ENCODE measurements at places on chromosomes 3 and 15.

- DNase-seq = no peak
Measured at GRCh38 chr3:135163701-135164100, 368.6 kb downstream of the EPHB1 start.

DNA sequence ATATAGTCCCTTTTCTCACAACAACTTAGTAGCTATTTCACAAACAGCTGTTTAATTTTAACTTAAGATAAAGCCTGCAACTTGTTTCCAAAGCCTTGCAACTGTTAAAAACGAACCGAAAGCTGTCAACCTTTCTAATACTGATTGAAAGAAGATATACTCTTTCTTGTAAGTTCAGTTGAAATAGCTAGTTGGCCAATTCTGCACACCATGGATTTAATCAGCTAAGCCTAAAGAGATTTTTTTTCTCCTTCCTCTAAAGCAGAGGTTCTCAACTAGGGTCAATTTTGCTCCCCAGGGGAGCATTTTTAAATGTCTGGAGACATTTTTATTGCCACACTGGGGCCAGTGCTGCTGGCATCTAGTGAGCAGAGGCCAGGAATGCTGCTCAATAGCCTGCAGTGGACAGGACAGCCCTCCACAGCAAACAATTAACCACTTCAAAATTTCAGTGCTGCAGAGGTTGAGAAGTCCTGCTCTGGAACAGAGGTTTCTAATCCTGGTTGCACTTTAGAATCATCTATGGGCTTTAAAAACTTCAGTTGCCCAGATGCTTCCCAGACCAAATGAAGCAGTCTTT is 26.2 kb downstream of the MINDY4B start:
- DNase-seq = no peak

GRCh38 chr15:75136118-75136517 is 65.6 kb upstream of the C15orf39 start:
- DNase-seq = no peak

DNA sequence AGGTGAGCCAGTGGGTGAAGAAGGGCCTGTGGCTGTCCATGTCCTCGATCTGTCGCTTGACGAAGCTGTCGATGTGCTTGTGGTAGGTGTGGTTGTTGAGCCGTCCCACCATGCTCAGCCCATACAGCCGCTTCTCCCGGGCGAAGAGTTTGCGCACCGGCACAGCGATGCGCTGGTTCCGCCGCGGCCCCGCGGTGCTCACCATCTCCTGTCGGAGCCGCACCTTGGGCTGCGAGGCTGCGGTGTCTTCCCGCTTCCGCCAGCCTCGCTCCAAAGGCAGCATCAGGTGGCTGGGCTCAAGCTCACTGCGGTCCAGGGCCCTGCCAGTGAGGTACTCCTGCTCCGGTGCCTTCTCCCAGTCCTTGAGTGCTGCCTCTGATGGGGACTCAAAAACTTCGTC is 34.0 kb upstream of the GRIP2 start:
- no peak for DNase-seq

DNA sequence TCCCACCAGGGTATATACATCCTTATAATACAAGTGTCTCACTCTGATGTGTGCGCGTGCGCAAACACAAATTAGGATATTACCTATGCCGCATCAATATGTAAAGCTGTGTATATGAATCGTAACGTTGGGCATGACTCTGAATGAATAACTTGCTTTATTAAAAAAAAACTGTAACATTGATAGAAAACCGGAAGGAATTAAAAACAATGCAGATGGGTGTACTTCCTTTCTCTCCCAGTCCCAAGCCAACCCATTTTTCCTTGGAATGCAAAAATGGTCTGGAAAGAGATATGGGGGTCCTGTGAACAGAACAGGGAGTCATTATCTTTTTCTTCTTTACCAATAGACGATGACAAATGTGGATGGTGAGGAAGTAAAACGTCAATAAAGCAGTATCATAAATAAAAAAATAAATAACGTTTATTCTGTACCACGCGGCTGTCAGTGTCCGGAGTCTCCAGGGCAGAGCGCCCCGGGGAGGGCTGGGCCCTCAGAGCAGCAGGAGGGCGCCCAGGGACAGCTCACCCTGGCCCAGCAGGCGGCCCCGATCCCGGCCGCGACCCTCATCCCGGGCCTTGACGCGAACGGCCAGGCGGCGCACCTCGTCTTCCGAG is 1.6 kb downstream of the C2CD4B start:
- no peak for DNase-seq

GRCh38 chr3:142614059-142614626 is 17.9 kb downstream of the PLS1 start:
- DNase-seq = no peak

Measured in hematopoietic multipotent progenitor cell (in vitro differentiated cells).